ENCODE measurements at places on chromosomes 16 and 17.

DNA sequence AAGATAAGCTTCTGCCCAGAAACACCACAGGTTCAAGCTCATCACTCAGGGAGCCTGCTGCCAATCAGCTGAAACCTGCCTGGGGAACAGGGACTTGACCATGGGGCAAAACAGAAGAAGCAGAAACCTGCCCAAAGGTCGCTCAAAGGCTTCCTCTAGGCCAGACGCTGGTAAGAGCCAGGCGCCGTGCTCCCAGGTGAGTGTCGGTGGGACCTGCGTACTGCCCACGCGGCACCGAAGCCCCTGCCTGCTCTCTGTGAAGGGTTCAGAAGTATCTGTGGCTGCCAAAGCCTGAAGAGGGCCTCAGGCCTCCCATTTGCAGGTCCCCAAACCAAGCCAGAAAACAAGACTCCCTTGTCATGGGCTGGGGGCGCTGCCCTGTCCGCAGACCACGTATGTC lies 10.4 kb downstream of the SGSH start:
- DNase-seq = no peak

DNA sequence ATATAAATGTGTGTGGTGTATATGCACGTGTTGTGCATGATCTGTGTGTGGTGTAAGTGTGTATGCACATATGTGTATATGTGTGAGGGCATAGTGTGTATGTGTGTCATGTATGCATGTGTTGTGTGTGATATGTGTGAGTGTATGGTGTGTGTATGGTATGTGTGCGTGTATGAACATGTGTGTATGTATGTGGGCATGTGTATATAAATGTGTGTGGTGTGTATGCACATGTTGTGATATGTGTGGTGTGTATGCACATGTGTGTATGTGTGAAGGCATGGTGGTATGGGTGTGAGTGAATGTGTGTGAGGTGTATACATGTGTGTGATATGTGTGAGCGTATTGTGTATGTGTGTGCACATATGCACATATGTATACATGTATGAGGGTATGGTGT lies 198.7 kb downstream of the RBFOX3 start:
- no peak for DNase-seq

DNA sequence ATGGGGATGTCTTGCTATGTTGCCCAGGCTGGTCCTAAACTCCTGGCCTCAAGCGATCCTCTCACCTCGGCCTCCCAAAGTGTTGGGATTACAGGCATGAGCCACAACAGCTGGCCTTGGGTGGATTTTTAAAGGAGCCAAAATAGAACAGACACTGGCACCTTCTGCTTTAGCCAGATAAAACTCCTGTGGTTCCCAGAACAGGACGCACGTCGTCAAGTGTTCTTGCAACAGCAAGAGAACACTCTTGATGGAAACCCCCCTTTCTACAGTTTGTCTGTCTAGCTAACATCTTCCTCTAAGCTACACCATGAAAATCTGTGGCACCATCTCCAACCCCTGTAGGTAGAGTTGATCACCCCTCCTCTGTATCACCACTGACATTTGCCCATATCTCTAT lies 122.6 kb downstream of the NPIPB5 start:
- no peak for DNase-seq

GRCh38 chr17:2395258-2396181 lies 5.3 kb downstream of the MNT start:
- DNase-seq = no peak

DNA sequence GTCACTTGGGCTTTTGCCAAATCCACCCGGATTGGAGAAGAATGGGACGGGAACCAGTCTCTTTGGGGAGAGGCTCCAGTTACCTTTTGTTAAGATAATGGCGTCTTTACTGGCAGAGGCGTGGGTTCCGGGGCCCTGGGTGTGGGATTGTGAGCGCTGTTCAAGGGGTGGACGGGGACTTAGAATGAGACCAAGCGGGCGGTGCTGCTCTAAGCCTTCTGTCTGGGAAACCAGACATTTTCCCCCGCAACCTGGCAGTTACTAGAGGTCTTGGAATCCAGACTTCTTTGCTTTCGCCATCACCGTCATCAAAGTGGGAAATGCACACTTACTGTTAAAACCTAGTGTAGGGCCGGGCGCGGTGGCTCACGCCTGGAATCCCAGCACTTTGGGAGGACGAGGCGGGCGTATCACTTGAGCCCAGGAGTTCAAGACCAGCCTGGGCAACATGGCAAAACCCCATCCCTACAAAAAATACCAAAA lies 706 bp downstream of the TEN1 start:
- no peak for DNase-seq
